ENCODE measurements at places on chromosomes 12 and 14.

- no peak for DNase-seq
Measured at GRCh38 chr12:79897617-79898016, 37.3 kb downstream of the PPP1R12A start.

DNA sequence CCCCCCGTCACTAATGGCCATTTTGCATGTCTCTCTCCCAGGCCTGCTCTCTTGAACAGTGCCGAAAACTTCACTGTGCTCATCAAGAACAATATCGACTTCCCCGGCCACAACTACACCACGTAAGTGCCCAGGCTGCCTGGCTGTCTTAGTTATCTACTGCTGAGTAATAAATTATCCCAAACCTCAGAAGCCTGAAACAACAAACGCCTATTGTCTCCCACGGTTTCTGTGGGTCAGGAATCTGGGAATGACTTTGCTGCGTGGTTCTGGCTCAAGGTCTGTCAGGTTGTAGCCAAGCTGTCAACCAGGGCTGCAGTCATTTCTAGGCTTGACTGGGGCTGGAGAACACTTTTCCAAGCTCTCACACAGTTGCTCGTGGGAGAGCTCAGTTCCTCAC is 32.6 kb downstream of the P2RX7 start:
- DNase-seq = no peak

DNA sequence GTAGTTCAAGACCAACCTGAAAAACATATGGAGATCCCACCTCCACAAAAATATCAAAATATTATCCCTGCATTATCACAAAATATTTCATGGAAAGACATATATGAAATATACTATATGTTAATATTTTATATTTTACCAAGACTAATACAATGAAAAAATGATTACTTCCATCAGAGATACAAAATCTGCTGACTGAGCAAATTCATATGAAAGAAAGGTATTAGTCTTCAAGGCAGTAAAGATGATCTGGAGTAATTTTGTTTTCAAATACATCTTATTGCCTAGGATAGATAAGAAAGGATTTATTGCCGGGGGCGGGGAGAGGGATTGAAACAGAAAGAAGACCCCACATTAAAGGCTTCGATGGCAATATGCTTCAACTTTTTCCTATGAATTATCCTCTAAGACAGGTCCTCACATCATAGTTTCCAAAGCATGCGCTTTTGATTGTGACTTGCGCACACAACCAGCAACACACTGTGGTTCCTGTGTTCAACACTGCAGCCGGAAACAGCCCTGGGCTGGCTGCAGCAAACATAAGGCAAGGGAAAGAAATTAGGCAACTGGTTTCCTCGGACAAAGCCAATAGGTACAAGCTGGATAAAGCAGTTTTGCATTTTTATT is 83.2 kb downstream of the SPPL3 start:
- no peak for DNase-seq

- no peak for DNase-seq
Measured at GRCh38 chr12:2194571-2194970, 141.8 kb downstream of the CACNA1C start.

DNA sequence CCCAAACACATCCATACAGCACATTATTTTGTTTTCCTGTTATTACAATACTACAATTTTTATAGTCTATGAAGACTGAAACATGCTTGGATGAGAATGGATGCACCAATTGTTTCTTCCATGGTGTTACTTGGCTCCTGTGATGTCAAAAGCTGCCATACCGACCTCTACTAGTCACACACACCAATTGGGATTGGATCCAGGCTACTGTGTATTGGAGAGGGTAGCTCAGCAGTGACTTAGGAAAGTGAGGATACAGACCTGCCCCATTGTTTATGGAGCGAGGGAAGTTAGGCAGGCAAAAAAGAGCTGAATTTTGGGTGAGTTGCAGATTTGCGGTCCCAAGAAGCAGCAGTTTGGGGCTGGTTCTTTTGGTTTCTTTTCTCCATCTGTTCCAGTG is 30.8 kb upstream of the AKAP6 start:
- DNase-seq = no peak

DNA sequence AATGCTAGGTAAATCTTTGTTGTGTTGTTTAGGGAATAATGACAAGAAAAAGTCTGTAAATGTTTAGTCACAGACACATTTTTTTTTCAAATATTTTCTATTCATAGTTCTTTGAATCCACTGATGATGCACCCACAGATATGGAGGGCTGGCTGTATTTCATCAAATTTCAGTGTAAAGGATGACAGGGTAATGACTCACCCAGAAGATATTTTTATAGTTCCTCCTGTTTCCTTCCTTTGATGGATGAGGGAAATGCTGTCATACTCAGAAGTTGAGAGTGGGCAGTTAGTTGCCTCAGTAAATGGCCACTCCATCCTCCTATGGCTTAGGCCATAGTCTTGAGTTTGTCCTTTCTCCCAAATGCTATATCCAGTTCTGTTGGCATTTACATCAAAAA is 76.9 kb upstream of the REP15 start:
- DNase-seq = no peak

DNA sequence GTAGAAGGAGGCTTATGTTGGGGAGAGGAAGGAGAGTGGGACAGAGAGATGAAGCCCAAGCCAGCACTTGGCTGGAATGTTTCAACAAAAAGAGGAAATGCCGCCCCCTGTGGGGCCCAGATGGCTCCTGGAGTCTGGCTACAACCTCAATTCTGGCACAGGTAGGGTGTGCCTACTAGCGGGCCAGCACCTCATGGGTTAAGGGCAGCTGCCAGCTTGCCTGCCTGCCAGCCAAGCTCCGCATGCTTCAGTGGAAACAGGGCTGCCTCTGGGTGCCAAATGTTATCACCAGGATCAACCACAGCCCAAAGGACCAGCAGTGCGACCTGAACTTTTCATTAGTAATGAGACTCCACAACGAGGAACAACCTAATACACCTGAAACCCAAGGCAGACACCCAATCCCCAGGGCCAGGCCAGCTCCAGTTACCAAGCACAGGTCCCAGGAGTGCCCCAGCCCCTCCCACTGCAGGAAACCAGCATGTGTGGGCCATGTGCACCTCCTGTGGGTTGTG is 11.3 kb downstream of the RAB15 start:
- no peak for DNase-seq

DNA sequence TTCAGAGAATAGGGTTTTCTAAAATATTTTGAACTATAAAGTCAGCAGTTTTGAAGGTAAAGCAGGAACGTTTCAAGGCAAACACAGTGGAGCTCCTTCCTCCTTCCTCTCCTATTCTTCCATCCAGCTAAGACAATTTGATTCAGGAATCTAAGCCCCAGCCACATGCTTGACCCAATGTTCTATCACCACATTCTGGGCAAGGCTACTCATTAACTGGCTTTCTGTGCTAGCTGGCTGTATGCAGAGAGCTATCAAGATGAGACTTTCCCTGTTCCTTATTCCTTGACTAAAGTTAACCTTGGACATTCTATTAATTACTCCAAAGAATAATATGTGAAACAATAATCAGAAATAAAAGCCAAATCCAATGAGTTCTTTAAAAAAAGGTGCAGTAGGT is 266.9 kb downstream of the NOVA1 start:
- no peak for DNase-seq

GRCh38 chr14:92589213-92589852 is 75.8 kb downstream of the RIN3 start:
- DNase-seq = no peak

GRCh38 chr14:71049435-71050133 is 142.3 kb downstream of the PCNX1 start:
- no peak for DNase-seq

- DNase-seq = no peak
Measured at GRCh38 chr14:79829405-79830166, 381.7 kb downstream of the DIO2 start.

DNA sequence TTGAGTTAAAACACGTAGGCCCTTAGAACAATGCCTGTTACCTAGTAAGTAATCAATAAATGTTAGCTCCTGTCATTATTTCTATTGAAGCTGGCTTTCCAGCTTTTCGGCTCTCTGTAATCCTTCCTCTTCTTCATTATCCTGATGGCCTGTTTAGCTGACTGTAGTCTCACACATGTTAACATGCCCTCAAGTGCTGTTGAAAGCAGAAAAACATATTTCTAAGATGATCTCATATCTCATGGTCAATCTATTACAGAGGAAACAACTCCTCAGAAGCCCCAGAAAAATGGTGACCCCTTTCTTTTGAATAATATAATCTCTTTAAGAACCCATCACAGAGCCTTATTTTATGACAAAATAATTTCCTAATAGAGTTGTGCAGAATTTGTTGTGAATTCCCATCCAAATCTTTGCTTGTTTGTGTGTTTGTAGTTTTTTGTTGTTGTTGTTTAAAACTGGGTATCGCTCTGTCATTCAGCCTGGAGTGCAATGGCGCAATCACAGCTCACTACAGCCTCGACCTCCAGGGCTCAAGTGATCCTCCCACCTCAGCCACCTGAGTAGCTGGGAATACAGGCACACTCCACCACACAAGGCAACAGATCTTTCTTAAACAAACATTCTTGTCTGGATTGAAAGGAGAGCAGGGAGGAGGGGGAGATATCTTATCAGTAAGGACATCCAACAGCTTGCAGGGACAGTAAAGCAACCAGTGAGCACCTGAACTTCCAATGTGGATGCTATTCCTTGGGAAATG is 242.5 kb upstream of the CAND1 start:
- DNase-seq = no peak

DNA sequence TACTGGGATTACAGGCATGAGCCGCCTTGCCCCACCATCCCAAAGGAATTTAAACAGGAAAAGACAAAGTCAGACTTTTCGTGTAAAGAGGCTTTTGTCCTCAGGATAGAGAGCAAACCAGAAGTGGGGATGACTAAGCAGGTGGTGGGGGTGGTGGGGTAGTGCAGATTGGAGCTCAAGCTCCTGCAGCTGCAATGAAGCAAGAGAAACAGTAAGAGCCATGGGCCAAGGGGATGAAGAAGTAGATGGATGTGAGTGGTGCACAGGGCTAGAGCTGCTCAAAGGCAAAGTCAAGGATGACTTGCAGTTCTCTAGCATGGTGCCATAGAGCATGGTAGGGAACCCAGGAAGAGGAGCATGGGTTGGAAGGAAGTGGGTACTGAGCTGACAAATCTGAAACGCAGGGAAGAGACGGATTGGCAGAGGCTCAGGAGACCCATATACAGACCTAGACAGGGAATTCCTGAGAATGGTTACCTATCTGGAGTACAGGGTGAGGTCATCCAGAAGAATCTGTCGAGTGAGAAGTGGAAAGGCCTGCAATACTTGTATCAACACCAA is 11.4 kb upstream of the RNF34 start:
- DNase-seq = no peak

DNA sequence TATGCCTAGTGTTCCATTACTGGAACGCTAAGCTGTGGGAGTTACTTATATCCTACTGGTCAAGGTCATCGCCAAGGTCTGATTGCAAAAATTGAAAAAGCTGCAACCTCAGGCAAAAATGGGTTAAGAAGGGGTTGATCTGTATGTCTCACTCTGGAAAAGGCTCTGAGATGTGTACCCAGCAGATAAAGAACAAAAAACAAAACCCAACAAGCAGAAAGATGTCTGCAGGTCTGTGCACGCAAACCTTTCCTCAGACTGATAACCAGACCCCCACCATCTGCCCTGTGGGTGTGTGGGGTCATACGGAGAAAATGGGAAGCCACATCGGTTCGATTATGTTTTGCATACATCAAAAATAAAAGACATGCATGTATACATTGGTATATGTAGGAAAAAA is 56.4 kb downstream of the TESC start:
- no peak for DNase-seq

DNA sequence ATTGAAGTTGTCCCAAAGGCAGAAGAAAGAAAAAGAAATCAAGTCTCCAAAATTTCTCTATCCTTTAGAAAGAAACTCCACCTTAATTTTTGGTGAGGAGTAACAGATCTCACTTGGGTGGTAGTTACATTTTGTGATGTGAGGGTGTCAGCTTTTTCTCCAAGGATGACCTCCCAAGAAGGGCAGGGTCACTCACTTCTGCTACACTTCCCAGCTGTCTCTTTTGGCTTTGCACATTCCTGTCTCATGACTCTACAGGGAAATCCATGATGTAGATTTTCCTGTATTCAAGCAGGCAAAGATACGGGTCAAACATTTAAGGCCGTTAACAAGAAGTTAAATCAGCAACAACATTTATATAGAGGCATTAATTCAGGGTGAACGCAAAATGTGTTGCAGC is 1016.4 kb downstream of the NRXN3 start:
- no peak for DNase-seq

DNA sequence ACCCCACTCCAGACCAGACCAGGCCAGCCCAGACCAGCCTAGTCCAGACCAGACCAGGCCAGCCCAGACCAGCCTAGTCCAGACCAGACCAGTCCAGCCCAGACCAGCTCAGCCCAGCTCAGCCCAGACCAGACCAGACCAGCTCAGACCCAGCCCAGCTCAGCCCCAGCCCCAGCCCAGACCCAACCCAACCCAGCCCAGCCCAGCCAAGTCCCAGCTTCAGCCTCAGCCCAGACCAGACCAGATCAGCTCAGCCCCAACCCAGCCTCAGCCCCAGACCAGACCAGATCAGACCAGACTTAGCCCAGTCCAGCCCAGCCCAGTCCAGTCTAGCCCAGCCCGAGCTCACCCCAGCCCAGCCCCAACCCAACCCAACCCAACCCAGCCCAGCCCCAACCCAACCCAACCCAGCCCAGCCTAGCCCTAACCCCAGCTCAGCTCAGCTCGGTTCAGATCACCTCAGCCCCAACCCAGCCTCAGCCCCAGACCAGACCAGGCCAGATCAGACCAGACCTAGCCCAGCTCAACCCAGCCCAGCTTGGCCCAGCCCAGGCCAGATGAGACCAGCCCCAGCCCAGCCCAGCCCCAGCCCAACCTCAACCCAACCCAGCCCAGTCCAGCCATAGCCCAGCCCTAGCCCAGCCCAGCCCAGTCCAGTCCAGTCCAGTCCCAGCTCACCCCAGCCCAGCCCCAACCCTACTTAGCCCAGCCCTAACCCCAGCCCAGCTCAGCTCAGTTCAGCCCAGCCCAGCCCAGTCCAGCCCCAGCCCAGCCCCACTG is 204.7 kb downstream of the BCL11B start:
- no peak for DNase-seq

DNA sequence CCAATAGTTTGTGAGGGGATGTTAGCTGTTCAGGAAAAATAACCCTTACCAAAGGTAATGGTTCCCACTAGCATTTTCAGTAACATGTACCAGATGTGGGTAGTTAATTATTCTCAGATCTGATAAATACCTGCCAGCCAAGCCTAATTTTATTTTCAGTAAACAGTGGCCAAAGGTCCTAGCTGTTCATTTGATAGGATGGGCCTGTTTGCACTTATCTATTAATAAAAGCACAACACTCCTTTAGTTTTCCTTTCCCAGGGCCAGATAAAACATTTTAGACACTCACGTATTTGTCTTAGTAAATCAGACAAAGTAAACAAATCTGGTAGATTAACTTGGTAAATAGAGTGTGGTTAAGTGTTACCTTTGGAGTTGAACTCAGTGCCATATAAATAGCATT is 345.1 kb downstream of the RAD51B start:
- no peak for DNase-seq

All from left ventricle myocardium superior (tissue), 1 donor.